ENCODE measurements at places on chromosomes 11 and 22.

GRCh38 chr11:124167826-124168231 lies 15.3 kb upstream of the OR10D3 start:
- no peak overlapping the region for H3K4me3 ChIP-seq
- no peaks in the 10 kb centered on the region for H3K4me1 ChIP-seq
- H3K36me3 ChIP-seq, result no peaks in the 10 kb centered on the region
- H3K27me3 ChIP-seq, result no peaks in the 10 kb centered on the region

DNA sequence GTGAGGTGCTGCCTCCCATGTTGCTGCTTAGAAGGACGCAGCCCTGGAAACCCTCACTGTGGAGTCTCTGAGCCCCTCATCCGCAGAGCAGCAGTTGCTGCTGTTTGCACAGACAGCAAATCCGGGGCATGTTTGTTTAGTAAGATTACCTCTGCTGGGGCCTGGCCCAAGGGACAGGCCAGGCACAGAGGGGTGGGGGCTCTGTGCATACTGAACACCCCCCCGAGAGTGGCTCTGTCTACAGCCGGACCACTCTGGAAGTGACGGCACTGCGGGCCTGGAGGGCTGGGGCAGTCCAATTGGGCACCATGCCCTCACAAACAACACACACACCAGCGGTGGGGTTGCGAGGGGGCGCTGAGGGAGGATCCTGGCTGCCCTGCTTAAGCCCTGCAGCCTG lies 22.9 kb upstream of the CCDC188 start:
- H3K4me3 ChIP-seq, result no peak overlapping the region
- no peaks in the 10 kb centered on the region for H3K4me1 ChIP-seq
- no peak overlapping the region for H3K27ac ChIP-seq
- no peak for DNase-seq
- no peaks in the 10 kb centered on the region for H3K36me3 ChIP-seq

- no peaks in the 10 kb centered on the region for H3K27me3 ChIP-seq
- peak; percentile 77 for DNase-seq
- peak overlapping the region; percentile 81 for H3K27ac ChIP-seq
Measured at GRCh38 chr22:29782061-29782845, 15.1 kb downstream of the UQCR10 start.

- H3K27me3 ChIP-seq, result no peaks in the 10 kb centered on the region
- peaks cover 4% of the 10 kb centered on the region for H3K4me1 ChIP-seq
- peak; percentile 52 for DNase-seq
- H3K36me3 ChIP-seq, result peaks cover 9% of the 10 kb centered on the region
Measured at GRCh38 chr11:64252003-64252872, 908 bp downstream of the PLCB3 start.

DNA sequence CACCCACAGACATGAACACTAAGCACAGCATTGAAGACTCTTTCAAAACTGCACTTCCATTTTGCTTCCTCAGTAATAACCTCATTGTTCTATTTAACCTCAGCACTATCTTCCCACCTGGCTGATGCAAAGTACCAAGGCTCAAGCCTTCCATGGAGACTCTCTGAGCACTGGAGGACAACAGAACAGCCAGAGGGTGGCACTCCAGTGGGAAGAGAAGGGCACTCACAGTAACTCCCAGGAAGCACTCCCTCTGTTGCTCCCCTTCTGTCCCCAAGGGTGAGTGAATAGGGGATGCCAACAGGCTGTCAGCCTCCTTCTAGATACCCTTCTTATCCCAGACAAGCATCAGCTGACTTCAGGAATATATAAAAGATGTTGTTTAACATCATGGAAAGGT lies 3.5 kb downstream of the ME3 start:
- H3K27me3 ChIP-seq, result no peaks in the 10 kb centered on the region
- no peaks in the 10 kb centered on the region for H3K36me3 ChIP-seq
- no peak for DNase-seq
